G401 (cell line): ENCODE measurements at places on chromosomes 13 and 19. TPM values are rescaled to one million over a fixed set of nuclear protein-coding genes. Genes with fewer than 3 reads are reported as not detected.

DNA sequence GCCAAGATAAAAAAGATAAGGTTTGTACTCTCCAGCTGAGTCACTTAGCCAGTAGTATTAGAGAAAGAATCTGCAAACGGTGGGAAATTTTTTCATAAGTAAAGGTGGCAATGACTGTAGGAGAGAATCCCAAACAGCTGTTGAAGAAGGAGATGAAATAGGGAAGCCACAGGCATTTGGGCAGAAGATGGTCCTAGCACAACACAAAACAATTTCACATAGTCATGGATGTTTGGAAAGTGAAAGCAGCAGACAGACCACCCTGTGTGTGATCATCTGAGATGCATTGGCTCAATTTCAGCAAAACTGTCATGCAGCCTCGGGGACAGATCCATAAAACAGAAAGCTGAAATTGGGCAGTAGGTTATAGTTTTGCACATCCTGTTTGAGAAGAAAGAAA lies 2832.4 kb downstream of the PCDH9 start:
- no peak for DNase-seq

DNA sequence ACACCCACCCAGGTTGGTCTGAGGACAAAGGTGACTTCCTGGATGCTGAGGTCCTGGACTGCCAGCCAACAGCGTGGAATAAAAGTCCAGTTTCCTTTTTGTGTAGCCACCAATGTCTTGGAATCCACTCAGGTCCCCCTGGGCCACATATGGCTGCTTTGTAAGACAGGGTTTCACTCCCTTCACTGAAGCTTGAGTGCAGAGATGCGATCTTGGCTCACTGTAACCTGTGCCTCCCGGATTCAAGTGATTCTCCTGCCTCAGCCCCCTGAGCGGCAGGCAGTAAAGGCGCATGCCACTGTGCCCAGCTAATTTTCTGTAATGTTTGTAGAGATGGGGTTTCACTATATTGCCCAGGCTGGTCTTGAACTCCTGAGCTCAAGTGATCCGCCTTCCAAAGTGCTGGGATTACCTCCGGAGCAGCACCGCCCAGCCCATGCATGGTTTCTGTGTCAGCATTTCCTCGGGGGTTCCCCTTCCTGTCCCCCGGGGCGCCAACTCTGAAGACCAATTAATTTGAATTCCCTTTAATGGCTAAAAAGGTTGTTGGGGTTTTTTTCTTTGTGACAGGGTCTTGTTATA lies 17.5 kb downstream of the KANK2 start:
- DNase-seq = no peak

DNA sequence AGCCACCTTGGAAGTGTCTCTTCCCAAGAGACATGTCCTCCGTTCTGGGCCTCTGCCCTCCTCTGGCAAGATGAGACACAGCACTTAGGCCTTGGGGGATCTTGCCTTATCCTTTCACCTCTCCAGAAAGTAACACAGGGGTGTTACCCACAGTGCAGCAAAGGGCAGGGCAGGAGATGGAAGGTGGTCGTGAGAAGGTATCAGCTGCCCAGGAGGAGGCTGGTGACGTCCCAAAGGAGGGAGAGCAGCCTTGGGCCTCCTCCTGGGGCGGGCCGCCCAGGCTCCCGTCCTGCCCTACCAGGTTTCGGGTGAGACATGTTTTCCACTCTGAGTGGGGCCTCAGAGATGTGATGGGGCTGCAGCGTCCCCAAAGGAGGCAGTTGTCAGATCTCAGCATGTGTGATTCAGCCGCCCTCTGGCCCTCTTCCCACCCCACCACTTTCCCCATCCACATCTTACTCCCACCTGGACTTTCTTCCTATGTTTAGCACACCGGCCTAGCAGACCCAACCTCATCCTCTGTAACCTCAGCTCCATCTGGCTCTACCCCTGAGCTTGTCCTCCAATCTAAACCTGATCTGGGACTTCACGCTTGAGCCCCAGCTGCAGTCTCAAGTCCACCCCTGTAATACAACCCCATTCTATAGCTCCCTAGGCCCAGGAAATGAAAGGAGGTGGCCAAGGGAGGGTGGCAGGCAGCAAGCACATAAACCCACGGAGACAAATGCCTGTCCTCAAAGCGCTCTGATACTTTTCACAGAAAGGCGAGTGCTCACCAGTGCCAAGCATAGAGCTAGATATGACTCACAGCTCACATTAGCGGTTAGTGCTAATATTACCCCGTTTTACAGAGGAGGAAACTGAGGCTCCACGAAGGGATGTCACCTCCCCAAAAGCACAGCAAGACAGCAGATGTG lies 9.3 kb downstream of the POU2F2 start:
- DNase-seq = no peak

- no peak for DNase-seq
These were observed 763 bp downstream of the FXYD7 start for GRCh38 chr19:35143818-35144217.

DNA sequence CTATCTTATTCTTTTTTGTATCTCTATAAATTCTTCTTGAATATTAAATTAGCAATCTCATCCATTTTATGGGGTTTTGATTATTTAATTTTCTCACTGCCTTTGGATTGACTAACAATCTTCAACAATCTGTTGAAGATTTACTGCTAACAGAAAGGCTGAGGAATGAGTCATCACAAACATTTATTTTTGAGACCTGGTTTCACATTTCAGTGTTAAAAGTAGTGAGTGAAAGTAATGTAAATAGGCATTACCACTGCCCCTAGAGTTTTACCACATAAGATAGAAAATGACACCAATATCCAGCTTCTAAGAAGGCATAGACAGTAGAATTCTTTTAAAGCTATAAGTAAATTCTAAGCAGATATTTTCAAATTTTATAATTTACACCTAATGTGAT lies 472.8 kb downstream of the OLFM4 start:
- no peak for DNase-seq

DNA sequence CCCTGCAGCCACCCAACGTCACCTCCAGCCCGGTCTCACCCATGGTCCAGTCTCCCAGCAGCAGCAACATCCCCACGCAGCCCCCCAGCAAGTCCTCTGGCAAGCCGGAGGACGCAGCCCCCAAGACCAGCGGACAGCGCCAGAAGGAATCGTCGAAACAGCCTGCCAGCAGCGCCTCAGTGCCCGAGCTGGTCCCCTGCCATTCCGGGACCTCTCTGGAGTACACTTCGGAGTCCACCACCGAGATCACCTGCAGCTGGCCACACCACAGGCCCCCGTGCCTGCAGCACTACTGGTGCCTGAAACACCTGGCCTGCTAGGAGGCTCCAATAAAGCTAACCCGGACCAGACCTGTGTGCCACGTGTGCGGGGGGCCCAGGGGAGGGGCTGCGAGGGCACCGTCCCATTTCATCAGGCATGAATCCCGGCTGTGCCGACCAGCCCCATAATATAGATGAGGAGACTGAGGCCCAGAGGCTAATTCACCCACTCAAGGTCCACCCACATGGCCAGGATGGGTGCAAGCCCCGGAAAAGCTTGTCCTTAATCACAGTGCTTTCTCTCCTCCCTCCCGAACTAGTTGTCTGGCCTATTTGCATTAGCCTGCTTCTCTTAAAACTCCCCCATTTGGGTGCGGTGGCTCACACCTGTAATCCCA lies 6.7 kb downstream of the REEP6 start:
- DNase-seq = no peak

DNA sequence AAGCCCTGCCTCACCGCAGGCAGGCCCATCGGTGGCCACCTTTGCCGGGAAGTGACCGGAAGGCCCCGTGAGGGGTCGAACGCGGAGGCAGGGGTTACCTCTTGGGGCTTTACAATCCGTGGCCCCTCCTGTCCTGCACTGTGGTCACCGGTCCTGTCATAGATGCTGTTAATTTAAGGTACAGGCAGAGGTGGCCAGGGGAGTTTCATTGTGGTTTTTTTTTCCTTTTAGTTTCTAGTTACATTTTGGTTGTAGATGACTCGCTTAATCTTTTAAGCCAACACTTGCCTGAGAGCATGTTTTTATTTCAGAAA lies 13.1 kb downstream of the COMP start:
- no peak for DNase-seq

DNA sequence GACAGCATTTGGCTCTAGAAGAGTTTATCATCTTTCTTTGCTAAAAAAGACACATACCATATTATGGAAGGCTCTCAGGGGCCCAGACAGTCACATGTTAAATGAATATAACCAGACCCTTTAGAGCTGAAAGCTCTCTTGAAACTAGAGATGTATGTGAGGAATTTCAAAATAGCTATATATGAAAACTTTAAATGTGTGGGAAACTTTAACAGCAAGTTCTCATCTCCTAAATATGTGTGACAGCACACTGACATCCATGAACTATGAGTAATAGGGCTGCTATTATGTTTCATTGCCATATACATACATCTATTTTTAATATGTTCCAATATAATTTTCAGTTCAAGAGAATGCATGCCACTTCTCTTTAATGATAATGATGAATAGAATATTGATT lies 509.5 kb downstream of the GPC6 start:
- DNase-seq = no peak

GRCh38 chr19:19269952-19270694 lies 3.0 kb downstream of the TM6SF2 start:
- no peak for DNase-seq

- DNase-seq = peak; percentile 67
These were observed 231.5 kb downstream of the FGF14 start for GRCh38 chr13:102170305-102170704.

GRCh38 chr13:80072231-80072630 lies 268.7 kb downstream of the SPRY2 start:
- no peak for DNase-seq

GRCh38 chr13:47459512-47459911 lies 541.6 kb downstream of the SUCLA2 start:
- DNase-seq = no peak

- peak; percentile 41 for DNase-seq
These were observed 21.8 kb downstream of the NAA16 start for GRCh38 chr13:41332829-41333228.

GRCh38 chr19:53844849-53845246 lies 20.7 kb upstream of the NLRP12 start:
- no peak for DNase-seq

GRCh38 chr13:44879452-44880058 lies 109.7 kb downstream of the NUFIP1 start:
- DNase-seq = no peak

Gene OR4F17
- not detected in 2 replicates for total RNA-seq

Gene LGALS14
- total RNA-seq = not detected in 2 replicates

Gene FUT1
- total RNA-seq = not detected in 2 replicates

Gene APLP1
- total RNA-seq = 121 and 133 TPM in 2 replicates

Gene TNNT1
- 423 and 463 TPM in 2 replicates for total RNA-seq
